ENCODE measurements at places on chromosomes 3 and 15.

DNA sequence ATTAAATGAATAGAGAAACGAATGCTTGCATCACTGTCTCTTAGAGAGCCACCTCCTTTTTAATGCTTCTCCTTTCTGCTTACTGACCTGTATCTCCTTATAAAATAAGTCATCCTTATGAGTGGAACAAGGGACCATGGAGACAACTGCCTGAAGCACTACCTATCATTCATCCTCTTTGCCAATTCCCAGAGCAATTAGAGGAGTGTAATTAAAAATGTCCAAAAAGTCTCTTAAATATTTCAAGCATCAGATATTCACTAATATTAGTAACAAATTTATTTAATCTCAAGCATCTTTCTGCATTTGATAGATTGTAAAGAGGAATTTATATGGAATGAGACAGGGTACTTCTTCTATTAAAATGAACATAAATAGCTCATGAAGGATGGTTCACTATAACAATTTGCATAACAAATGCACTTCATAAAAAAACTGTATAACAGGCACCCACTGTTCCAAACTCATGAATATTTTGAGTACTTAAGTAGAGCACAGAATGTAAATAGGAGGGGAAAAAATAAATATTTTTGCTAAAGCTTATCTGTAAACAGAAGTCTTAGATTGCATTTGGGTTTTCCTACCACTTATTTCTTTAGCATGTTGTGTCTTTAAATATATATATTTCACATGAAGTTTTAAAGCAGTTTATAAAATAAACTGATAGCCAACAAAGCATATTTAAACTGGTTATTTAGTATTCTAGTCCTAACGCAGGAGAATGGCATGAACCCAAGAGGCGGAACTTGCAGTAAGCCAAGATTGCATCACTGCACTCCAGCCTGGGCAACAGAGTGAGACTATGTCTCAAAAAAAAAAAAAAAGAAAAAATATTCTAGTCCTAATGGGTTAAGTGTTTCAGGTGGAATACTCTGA lies 269.3 kb downstream of the TBL1XR1 start:
- no peak for DNase-seq

- no peak for DNase-seq
Measured at GRCh38 chr3:170765419-170766078, 104.4 kb downstream of the RPL22L1 start.

DNA sequence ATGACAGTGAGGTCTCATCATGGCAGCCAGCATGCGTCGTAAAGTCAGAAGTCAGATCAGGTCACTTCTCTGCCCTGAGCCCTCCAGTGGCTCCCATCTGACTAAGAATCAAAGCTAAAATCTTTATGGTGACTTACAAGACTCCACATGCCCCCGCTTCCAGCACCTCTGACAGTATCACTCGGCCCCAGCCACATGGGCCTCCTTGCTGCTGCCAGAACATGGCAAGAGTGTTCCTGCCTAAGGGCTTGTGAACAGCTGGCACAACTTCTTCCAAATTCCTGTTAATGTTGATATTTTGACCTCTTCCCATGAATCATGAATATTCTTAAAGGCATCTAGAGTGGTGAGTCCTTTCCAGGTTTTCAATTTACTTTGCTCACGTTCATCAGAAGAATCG lies 20.5 kb downstream of the POLR2M start:
- no peak for DNase-seq

- DNase-seq: no peak
Measured at GRCh38 chr15:72220687-72221086, 10.3 kb downstream of the PKM start.
